Fibroblast of the conjunctiva (primary cell): ENCODE measurements at places on chromosomes 12 and 14.

- no peak for DNase-seq
These were observed 78.0 kb downstream of the PRKCH start for GRCh38 chr14:61399365-61399764.

- DNase-seq, result no peak
These were observed 20.3 kb downstream of the KDM2B start for GRCh38 chr12:121560392-121561008.

DNA sequence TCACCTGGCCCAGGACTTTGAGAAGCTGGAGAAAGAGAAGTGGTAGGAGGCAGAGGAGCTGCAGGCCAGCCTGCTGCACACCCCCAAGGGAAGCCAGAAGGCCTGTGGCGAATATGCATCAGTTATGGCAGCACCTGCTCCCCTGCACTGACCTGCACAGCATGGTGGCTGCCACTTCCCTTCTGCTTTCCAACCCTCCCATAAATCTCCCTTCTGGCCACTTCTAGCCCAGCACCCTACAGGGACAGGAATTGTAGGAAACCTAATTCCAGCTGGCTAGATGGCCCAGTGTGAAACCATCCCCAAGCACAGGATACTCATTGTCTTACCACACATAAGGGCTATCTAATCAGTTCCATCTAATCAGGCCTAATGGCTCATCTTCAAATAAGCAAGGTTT is 136.3 kb downstream of the TBX3 start:
- DNase-seq, result no peak

DNA sequence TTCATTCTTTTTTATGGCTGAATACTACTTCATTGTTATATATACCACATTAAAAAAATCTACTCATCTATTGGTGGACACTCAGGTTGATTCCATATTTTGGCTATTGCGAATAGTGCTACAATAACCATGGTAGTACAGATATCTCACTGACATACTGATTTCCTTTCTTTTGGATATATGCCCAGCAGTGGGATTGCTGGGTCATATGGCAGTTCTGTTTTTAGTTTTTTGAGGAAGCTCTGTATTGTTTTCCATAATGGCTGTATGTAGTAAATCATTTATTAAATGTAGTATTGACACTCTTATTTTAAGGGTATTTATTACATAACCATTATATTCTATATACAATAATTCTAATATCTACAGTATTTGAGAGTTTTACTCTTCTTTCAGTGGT is 43.7 kb downstream of the PTCSC3 start:
- DNase-seq, result no peak

DNA sequence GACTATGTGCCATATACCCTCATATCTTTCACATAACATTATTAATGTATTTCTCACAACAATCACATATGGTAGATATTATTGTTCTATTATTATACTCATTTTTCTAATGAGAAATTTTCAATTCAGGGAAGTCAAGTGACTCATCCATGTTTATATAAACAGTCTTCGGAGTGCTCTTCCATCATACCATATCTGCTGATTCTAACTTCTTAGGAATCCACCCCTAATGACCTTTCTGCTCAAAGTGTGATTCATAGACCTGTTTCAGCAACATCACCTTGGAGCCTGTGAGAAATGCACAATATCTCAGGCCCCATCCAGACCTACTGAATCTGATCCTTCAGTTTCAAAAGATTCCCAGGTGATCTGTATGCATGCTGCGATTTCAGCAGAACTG is 39.8 kb upstream of the OVCH1 start:
- no peak for DNase-seq
